Fibroblast of skin of left biceps (primary cell): ENCODE measurements at places on chromosomes 4 and X.

DNA sequence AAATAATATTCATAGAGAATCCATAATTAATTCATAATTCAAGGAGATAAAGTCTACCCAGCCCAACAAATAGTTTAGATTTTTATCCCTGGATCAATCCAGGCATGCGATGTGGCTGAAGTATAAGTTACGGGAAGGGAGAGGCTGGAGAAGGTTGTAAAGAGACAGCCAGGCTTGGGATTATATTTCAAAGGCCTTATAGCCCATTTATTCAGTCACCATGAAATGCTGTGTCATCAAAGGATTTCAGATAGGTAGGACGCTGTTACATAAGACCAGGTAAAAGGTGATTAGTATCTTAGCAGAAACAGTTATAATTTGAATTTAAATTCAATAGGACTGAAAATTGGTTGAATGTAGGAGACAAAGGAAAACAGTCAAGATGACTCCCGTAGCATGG is 73.0 kb upstream of the NFKB1 start:
- no peak for DNase-seq

DNA sequence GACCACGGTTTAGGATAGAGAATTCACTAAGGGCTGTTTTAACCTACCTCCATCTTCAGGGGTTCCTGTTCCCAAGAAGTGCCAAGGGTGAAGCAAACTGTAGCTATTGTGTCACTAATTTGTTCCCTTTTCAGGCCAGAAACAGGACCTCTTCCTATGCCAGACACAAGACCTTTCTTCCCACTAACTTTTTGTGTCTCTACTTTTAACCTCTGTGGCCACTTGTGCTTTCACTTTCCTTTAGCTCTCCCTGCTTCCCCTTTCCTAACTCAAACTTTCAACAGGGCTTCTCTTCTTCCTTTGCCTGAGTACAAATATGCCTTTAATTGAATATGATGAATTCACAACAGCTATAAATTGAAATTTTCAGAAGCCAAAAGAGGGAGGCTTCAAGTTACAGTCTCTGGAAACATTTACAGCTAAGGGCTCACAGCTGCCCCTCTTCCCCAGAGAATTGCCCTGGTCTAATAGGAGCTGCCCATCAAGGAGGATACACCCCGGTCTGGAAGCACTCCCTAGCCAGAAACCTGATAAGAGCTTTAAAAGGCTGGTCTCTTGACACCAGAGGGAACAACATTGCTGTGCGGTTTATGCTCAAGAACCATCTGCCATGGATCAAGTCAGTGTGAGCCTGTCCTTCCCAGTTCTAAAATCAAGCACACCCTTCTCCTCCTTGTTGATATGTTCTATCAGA is 61.7 kb upstream of the PLS3 start:
- DNase-seq = no peak

- no peak for DNase-seq
Measured at GRCh38 chr4:169234137-169234855, 36.5 kb downstream of the SH3RF1 start.

DNA sequence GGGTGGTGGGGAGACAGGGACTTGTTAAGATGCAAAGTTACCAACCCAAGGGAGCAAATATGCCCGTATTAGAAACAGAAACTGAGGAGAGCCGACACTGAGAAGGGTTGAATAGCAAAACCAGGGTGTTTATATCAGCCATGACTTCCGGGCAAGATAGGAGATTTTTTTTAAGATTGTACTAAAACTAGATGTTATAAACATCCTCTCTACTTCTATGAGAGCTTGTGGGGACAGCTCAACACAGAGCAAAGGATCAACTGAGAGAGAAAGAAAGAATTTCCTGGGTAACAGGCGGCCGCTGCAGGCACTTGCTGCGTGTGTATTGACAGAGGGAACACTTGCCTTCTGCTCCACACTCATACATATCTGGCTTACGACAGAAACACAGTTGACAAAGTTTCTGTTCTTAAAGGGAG is 49.1 kb upstream of the FBXW7 start:
- no peak for DNase-seq

DNA sequence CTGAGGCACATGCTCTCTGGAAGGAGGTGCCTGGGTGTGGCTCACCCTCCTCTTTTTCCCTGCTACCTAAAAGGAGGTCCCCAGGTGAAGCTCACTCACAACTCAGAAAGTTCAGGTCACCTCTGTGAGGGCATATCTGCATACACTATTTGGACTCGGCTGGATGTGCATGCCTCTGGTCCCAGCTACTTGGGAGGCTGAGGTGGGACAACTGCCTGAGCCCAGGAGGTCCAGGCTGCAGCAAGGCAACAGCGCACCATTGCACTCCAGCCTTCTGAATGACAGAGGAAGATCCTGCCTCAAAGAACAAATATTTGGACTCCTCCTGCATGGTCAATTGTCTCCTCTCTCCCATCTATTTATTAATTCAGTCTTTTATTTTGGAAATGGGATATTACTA is 46.4 kb downstream of the CPLX1 start:
- no peak for DNase-seq

GRCh38 chrX:10246846-10247245 is 90.1 kb downstream of the CLCN4 start:
- DNase-seq = no peak

DNA sequence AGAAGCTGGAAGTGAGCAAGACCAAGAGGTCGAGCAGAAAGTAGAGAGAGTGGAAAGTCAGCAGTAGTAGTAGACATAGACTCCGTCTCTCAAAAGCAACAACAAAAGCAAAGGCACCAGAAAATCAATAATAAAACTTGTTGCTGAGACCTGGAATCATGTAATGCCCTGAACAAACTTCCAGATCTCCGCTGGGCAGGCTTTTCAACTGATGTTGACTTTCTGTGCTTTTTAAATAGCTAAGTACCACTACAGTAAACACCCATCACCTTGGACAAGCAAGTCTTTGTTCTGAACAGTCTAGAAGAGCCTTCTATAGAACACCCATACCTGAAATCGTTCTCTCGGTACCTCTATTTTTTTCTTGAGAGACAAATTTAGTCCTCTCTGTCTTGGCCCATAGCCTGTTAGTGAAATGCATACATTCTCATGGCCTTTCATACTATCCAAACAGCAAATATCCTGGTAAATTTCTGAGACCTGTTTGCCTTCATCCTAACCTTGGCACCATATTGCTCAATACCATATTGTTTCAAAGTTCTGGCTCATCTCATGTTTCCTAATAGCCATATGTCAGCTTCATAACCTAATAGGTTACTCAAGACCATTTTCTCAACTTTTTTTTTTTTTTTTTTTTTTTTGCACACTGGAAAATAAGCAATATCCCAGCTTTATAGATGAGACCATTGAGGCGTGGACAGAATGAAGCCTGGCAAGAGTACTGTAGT is 200.6 kb upstream of the RBPJ start:
- no peak for DNase-seq

DNA sequence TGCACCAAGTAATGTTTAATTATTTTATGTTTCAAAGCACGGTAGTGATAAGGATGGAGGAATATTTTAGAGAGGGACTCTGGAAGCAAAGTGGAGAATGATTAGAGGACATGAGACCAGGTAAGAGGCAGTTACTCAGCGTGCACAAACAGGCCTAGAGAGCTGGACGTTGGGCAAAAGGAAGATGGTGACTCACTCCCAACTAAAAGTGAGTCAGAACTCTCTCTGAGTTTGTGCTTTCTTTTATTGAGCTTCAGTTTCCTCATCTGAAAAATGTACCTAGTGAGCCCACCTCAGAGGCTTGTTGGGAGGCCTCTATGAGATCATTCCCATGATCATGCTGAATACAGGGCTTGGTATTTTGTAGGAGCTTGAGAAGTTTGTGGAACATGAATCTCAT is 1.6 kb upstream of the ZC4H2 start:
- DNase-seq = no peak

GRCh38 chr4:54842656-54843055 is 184.9 kb downstream of the KIT start:
- DNase-seq = no peak

GRCh38 chrX:101408532-101408841 is 465 bp downstream of the HNRNPH2 start:
- DNase-seq = no peak

- DNase-seq = no peak
Measured at GRCh38 chrX:149272690-149273463, 232.2 kb downstream of the IDS start.

- DNase-seq = no peak
Measured at GRCh38 chrX:104679175-104679574, 113.2 kb downstream of the IL1RAPL2 start.
